ENCODE measurements at places on chromosomes 12 and 14.

- no peak for DNase-seq
These were observed 20.5 kb downstream of the UBC start for GRCh38 chr12:124893792-124894516.

- DNase-seq = no peak
These were observed 39.7 kb upstream of the TSPAN8 start for GRCh38 chr12:71197460-71197859.

DNA sequence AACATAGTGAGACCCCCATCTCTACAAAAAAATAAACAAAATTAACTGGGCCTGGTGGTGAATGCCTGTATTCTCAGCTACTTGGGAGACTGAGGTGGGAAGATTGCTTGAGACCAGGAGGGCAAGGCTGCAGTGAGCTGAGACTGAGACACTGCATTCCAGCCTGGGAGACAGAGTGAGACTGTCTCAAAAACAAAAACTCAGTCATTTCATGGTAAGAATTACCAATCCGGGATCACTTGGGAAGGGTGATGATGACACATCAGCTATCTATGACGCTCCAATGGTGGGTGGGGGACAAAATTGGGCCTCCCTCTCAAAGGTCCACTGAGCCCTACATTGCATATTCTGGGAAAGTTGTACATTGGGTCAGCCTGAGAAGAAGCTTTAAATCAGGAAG, 47.7 kb downstream of the SERPINA3 start:
- no peak for DNase-seq

DNA sequence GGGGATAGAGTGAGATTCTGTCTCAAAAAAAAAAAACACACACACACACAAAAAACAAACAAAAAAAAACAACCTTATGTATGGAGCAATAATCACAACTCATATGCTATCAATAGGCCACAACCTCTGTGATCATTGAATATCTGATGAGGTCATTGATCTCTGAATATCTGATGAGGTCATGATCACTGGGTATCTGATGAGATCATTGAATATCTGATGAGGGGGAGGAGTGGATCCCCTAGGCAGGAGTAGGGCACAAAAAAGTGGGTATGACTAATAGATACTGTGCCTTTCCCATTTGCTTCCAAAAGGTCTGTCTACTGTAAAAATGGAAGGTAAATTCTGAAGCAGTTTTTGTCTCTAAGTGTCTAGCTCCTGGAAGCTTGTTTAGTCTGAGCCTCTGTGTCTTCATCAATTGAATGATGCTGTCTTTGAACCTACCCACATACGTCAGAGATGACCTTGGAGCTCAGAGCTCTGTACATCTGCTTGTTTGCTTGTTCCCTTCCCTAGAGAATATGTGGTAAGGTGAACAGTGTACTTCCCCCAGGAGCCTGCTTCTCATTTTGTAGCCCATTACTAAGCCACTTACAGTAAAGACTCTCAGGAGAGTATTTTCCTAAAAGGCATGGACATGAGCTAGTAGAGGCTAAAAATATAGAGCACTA, 13.6 kb downstream of the PAH start:
- no peak for DNase-seq
